Spleen (tissue), 13 donors: ENCODE measurements at places on chromosomes 5 and 9.

DNA sequence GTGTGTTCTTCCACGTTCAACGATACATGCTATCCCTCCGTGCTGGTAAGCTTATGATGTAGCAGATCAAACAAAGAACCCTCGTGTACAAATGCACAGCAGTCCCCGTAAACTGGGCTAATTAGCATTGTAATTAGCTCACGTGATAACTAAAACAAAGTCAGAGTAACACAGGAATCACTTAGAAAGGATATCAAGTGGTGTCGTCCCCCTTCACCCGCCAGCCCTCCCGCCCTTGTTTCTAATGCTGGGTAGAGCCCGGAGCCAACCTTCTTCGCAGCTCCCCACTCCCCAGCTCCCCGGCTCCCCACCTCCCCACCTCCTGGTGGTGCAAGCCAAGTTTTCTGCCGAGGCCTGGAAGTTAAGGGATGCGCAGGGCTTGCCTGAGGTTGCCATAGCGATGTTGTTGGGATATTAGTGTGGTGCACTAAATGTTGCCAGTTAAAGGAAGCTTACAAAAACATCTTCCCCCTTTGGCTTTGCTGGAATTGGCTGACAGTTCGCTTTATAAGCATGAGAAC is 357.9 kb upstream of the CCNH start:
- no peak overlapping the region for H3K4me3 ChIP-seq
- H3K4me1 ChIP-seq, result no peaks in the 10 kb centered on the region
- peak; percentile 41 for DNase-seq
- H3K27me3 ChIP-seq, result no peaks in the 10 kb centered on the region

GRCh38 chr5:135913713-135914626 is 18.3 kb upstream of the IL9 start:
- peaks cover 70% of the 10 kb centered on the region for H3K27me3 ChIP-seq
- H3K36me3 ChIP-seq, result no peaks in the 10 kb centered on the region
- no peak overlapping the region for H3K4me3 ChIP-seq

DNA sequence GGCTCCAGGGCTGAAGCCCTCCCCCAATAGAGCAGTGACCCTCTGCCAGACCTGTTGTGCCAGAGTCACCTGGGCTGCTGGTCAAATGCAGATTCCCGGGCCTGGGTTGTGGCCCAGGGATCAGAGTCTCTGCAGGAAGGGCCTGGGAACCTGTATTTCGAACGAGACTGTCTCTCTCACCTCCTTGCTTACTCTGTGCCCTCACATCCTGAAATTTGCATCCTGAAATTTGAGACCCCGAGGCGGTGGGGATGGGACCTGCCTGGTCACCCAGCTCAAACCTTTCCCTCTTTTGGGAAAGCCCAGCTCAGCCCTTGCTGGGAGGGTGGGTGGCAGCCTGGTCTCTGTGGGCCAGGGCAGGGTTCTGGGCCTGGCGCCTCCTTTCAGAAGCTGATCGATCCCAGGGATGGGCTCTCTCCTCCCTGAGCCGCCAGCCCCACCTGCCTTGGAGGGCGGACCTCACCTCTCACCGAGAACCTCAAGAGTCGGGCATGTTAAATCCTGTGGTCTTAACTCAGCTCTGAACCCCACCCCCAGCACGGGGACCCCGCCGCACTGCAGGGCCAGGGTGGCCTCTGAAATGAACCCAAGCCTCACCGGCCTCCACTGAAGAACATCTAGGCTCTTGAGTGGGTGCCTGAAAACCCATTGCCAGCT is 44.0 kb upstream of the IER5L start:
- H3K27ac ChIP-seq, result peak overlapping the region; percentile 25
- H3K27me3 ChIP-seq, result no peaks in the 10 kb centered on the region
- H3K36me3 ChIP-seq, result no peaks in the 10 kb centered on the region
- H3K4me1 ChIP-seq, result peaks cover 56% of the 10 kb centered on the region

- H3K27me3 ChIP-seq, result no peaks in the 10 kb centered on the region
- H3K4me3 ChIP-seq, result no peak overlapping the region
- no peak overlapping the region for H3K27ac ChIP-seq
- DNase-seq, result no peak
- H3K4me1 ChIP-seq, result no peaks in the 10 kb centered on the region
Observed at GRCh38 chr5:109254511-109254910, 155.3 kb downstream of the PJA2 start.

- H3K27ac ChIP-seq, result peak overlapping the region; percentile 84
- no peak for DNase-seq
- H3K36me3 ChIP-seq, result no peaks in the 10 kb centered on the region
- H3K27me3 ChIP-seq, result peaks cover 64% of the 10 kb centered on the region
Observed at GRCh38 chr5:113293975-113294310, 140.8 kb downstream of the TSSK1B start.
